IMR-90 (cell line): ENCODE measurements at places on chromosomes 6 and 20. TPM values are rescaled to one million over a fixed set of nuclear protein-coding genes. Genes with fewer than 3 reads are reported as not detected.

DNA sequence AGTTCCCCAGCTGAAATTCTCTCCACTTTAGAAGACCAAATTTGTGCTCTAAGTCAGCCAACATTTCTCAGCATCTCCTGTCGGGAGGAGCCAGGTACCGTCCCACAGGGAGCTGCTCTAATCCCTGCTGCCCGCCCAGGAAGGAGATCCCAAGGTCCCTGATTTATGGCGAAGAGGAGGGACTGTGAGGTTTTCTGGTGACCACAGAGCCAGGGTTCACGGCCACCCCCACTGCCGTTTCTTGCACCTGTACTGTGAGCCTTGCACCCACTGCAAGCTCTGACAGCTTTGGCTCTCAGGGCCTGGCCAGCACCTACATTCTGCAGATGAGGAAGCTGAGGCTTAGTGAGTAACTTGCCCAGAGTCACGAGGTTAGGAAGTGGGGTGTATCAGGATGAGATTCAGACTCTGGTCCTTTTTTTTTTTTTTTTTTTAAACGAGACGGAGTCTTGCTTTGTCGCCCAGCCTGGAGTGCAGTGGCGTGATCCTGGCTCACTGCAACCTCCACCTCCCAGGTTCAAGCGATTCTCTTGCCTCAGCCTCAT, 34.9 kb downstream of the FOXC1 start:
- no peak for DNase-seq

Gene HLA-DRB1
- polyA plus RNA-seq: not detected in 2 replicates

Gene SLC13A3
- polyA plus RNA-seq: 3.9 and 4.2 TPM in 2 replicates

Gene OR12D3
- not detected in 2 replicates for polyA plus RNA-seq

DNA sequence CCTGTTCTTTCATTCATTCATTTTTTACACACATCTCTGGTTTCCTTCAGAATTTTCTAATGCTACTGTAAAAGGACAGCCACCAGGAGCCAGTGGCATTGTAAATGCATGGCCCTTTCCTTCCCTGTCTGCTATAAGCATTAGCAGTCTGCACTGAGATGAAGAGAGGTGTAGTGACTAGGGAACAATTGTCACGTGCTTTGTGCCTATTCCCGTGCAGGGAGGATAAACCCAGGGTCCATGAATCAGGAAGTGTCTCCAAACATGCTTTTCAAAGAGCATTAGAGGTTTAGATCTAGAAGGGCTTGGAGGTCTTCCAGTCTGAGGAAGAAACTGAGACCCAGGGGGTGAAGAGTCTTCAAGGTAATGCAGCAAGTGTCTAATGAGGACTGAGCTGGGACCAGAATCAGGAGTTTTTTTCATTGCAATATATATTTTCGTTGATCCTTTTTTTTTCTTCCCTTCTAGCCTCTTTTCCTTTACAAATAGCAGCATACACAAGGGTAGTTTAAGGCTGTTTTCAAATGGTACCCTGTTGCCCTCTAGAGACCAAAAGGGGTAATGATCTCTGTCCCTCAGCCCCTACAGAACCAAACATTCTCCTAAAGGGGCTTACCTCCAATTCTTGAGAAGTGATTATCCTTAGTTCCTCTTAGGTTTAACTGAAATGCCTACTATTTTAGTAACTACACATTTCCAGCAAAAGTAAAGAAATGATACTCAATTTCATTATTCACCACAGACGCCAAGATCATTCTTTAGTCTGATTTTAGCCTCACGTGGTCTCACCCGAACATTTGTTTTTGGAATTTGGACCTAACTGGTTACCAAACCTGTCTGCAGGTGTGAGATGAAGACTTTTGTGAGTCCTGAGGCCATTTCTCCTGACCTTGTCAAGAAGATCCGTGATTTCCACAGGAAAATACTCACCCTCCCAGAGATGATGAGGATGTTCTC, 6.6 kb downstream of the TRIM15 start:
- peak; percentile 49 for DNase-seq
